ENCODE measurements at places on chromosomes 3 and 15.

DNA sequence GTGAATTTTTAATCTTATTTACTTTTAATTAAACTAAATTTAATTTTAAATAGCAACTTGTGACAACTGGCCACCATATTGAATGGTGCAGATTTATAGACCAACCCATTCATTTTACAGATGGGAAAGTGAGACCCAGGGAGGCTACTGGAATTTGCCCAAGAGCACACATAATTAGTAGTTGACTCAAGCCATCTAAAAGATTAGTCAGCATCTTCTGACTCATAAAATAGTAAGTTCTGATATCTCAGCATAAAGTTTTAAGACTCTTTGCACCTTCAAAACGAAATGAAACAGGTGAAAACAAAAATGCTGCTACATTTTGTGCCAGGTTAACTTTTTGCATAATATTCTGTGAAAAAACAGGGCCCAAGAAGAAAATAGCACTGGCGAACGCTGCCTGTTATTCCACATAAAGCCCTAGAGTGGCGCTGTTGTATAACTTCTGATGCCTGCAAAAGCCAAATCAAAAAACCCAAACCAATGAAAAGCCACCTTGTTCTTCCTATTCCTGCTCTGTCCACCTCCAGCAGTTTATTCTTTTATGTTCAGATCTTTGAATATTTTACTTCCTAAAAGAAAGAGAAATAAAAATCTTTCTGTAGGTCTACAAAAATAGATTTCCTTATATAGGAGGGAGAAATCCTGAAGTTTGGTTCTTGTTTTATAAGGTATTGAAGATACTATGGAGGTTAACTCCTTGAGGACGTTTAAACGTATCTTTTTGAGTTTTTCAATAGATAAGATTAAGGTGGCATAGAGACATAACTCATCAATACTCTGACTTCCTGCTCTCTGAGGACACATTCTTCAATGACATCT lies 62.8 kb downstream of the OTOL1 start:
- no peak for DNase-seq

GRCh38 chr3:124463234-124463633 lies 267.0 kb upstream of the UMPS start:
- no peak for DNase-seq

- no peak for DNase-seq
Observed at GRCh38 chr3:43025423-43025822, 46.3 kb downstream of the GASK1A start.

DNA sequence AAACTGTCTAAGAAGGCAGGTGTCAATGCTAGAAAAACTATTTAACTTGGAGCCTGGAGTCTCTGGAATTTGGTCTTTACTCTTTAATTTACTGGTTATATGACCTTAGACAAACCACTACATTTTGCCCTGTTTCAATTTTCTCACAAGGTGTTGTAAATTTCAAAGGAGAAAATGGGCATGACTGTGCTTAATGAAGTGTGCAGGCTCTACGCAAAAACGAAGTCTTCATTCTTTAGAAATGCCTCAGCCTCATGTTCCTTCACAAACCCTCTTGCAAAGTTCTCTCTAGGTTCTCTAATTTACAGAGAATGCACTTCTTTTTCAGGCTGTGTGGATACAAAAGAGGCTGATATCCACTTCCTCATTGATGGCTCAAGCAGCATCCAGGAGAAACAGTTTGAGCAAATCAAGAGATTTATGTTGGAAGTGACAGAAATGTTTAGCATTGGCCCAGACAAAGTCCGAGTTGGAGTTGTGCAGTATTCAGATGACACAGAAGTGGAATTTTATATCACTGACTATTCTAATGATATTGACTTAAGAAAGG lies 39.1 kb downstream of the COL6A5 start:
- DNase-seq: no peak

DNA sequence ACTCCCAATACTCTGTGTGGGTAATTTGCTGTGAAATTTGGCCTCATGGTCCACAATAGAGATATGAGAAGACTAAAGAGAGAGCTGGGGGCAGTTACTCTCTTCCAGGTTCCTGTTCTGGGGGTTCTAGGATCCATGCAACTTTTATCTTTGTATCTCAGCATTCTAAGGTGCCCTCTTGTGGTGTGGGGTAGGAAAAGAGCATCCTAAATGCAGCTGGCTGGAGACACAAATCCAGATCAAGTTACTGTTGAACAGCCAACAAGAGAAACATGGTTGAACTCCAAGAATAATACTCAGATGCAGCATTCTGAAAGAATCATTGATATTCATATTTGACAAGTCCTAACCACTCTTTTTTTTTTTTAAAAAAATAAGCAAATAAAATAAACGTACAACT lies 238.2 kb downstream of the GREM1 start:
- DNase-seq: no peak

DNA sequence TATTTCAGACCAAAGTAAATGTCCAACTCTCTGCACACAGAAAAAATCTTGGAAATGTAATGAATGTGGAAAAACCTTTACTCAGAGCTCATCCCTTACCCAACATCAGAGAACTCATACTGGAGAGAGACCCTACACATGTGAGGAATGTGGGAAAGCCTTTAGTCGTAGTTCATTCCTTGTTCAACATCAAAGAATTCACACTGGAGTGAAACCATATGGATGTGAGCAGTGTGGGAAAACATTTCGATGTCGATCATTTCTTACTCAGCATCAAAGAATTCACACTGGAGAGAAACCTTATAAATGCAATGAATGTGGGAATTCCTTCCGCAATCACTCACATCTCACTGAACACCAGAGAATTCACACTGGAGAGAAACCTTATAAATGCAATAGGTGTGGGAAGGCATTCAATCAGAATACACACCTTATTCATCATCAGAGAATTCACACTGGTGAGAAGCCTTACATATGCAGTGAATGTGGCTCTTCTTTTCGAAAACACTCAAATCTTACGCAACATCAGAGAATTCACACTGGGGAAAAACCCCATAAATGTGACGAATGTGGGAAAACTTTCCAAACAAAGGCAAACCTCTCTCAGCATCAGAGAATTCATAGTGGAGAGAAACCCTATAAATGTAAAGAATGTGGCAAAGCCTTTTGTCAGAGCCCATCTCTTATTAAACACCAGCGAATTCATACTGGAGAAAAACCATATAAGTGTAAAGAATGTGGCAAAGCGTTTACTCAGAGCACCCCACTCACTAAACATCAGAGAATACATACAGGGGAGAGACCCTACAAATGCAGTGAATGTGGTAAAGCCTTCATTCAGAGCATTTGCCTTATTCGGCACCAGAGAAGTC lies 8.0 kb upstream of the ZNF501 start:
- DNase-seq: no peak

GRCh38 chr3:10099041-10099440 lies 9.0 kb downstream of the FANCD2OS start:
- DNase-seq: no peak

DNA sequence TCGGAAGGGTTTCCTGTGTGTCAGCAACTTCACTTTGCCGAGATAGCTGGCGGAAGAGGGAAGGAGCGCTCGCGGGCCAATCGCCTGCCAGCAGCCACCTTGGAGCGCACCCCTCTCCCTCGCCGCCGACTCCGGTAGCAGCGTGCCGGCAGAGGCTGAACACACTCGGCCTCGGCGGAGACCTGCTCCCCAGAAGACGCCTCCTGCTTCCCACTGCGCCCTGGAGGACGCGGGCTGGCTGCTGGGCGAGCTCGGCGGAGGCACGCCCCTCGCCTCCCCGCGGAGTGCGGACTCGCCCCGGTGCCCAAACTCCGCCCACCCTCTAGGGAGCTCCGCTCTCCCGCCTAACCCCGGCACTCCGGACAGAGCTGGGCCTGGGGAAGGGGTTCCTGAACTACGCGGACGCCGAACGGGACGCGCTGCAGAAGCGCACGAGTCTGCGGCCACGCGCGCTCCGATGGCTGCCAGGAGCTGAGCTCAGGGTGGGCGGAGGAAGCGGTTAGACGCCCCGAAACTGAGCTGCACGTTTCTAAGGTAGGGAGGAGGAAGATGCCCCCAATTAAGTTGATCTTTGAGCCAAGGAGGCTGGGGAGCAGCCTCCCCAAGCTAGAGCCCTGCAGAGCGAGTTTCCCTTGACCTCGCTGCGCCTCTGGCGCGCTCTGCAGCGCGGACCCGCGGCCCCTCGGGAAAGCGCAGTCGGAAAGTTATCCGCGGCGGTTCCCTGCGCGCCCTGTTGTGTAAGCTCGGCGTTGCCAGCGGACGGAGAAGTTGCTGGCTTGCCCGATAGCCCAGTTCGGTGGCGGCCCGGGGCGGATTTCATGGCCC lies at the start of gene P2RY1:
Gene P2RY1, plus strand, starts transcription at position 356 of the 825 bp plus-strand sequence. CDS start 652 bp downstream, outside the sequence.
- peak; percentile 69 for DNase-seq

- no peak for DNase-seq
Observed at GRCh38 chr15:57553526-57553925, 38.2 kb upstream of the MYZAP start.

- no peak for DNase-seq
Observed at GRCh38 chr3:123143669-123144411, 57.9 kb upstream of the SEC22A start.

GRCh38 chr15:71651750-71652186 lies 158.6 kb upstream of the NR2E3 start:
- DNase-seq: no peak

GRCh38 chr15:32967521-32967920 lies 227.0 kb downstream of the FMN1 start:
- DNase-seq: no peak

GRCh38 chr3:41304593-41304992 lies 105.3 kb downstream of the CTNNB1 start:
- peak; percentile 44 for DNase-seq

- no peak for DNase-seq
Observed at GRCh38 chr15:31905054-31905453, 125.3 kb upstream of the CHRNA7 start.

DNA sequence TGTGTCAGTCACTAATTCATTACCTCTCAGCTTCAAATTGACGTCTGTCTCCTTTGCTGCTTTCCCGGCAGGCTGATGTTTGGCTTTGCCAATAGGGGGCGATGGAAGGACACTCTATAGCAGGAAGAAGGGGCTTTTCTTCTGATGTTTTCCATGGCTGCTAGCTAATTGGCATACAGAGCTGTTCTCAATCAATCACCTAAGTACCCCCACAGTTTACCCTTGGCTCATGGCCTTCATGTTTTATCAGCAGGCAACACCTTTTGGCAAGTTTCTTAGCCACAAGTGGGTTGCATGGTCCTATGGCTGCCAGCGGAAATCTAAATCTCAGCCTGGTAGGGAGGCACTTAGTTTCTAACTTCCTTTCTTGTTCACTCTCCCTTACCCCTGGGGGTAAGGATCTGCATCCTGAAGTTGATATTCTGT lies 45.0 kb downstream of the ESYT3 start:
- DNase-seq: no peak

DNA sequence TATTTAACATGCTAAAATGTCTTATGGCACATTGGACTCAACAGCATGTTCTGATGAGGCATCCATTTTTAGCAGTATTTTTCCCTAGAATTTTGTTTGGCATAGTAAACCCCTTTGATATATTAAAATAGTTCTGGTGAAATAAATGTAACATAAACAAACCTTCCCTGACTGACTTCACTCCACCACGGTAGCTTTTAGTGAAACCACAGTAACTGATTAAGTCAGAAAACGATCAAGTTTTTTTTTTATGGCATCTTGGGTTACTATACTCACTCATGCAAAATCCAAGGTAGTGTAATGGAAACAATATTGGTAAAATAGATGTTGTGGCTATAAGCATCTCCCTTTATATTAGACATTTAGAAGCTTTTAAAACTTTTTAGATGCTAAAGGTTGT lies 2.8 kb downstream of the SERP1 start:
- DNase-seq: no peak

- no peak for DNase-seq
Observed at GRCh38 chr3:111608383-111608782, 13.2 kb upstream of the ZBED2 start.

- DNase-seq: no peak
Observed at GRCh38 chr15:59291213-59291549, 81.5 kb downstream of the MYO1E start.

DNA sequence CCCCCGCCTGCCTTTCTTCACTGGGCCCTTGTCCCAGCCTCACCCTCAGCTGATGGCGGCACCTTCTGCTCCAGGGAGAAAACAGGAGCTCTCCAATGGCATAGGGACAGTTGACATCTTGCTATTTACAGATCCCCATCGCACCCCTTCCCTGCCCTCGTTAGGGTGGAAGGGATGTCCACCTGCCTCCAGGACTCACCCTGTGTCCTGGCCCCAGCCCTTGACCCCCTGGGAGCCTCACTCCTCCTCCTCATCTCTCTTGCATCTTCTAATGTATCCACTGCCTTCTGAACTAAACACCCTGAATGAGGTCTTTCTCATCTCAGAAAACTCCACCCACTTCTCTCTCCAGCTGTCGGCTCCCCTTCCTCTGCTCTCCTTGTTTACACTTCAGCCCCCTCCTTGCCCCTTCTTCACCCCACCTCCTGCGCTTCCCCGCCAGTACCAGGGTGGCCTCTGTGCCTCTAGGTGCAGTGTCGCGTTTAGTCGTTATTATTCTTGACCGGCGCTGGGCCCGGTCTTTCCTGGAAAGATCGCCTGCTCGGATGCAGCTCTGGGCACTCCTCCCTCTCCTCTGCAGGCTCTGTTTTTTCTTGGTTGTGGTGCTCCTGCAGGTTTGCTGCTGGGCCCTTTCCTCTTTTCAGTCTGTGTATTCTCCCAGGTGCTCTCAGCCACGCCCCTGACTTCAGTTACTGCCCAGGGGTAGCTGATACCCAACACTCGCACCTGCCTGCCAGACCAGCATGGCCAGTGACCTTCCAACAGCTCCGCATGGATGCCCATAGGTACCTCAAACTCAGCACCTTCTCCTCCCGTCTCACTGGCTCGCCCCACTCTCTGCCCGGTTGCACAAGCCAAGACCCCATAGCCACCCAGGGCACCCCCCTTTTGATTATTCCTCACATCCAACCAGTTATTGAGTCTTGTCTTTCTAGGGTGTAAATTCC lies 42.9 kb downstream of the PML start:
- DNase-seq: no peak

DNA sequence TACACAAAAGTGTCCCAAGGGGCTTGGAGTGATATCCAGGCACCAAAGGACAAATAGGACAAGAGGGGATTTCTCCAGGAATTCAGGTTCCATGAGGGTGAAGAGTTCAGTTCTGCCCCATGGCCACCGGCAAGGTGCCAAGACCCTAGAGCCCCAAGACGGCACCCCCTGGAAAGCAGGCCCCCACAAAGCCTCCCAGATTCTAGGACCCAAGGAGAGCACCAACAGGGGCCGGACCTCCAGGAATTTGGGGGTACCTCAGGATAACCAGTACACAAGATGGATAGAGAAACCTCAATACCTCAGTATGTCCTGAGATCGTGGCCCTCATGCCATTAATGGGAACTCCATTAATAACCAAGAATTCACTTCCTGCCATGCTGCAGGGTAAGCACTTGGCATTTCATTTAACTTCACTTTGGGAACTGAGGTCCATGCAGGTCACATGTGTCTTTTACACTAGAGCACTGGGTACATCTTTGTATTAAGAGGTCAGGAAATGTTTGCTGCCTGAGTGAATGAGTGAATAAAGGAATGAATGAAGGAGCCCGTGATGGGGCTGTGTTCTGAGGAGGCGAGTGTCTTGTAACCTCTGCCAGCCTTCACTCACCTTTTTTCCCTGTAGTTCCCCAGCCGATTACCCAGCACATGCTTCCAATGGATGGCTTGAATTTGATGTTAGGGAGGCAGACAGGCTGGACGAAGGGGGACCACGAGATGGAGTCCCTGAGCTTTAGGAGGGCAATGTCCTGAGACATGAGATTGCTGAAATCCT lies 15.5 kb upstream of the PRSS50 start:
- DNase-seq: no peak

GRCh38 chr15:70339571-70340493 lies 242.1 kb upstream of the TLE3 start:
- DNase-seq: no peak

- DNase-seq: no peak
Observed at GRCh38 chr15:68402432-68403160, 29.4 kb downstream of the ITGA11 start.

Measured in heart left ventricle (tissue), 16 donors.